Subcutaneous preadipocyte (primary cell): ENCODE measurements at places on chromosomes 2 and 18. TPM values are rescaled to one million over a fixed set of nuclear protein-coding genes. Genes with fewer than 3 reads are reported as not detected.

SERPINB13 gene
- not detected in 2 replicates for total RNA-seq

AQP12A gene
- not detected in 2 replicates for total RNA-seq

NT5C1B gene
- total RNA-seq: not detected in 2 replicates

ASB18 gene
- total RNA-seq: not detected in 2 replicates

GRB14 gene
- total RNA-seq: 0.37 and 0.78 TPM in 2 replicates

CIDEA gene
- 0.20 and 0.37 TPM in 2 replicates for total RNA-seq

PARD6G gene
- 0.59 and 1.1 TPM in 2 replicates for total RNA-seq

ECEL1 gene
- total RNA-seq: not detected in 2 replicates

SP5 gene
- not detected in 2 replicates for total RNA-seq

PLCD4 gene
- total RNA-seq: 2.2 and 2.6 TPM in 2 replicates

CCDC74B gene
- 2.2 and 5.1 TPM in 2 replicates for total RNA-seq

BCL11A gene
- under 0.01 TPM in 1 of 2 replicates, not detected in the other for total RNA-seq

ASIC4 gene
- under 0.01 TPM in 1 of 2 replicates, not detected in the other for total RNA-seq

B3GNT7 gene
- not detected in 2 replicates for total RNA-seq

ZSWIM2 gene
- total RNA-seq: not detected in 2 replicates

CCDC85A gene
- total RNA-seq: 0.20 and 0.73 TPM in 2 replicates

CERKL gene
- total RNA-seq: under 0.01 and 0.20 TPM in 2 replicates

TTN gene
- total RNA-seq: 1.1 and 2.7 TPM in 2 replicates

CNGA3 gene
- total RNA-seq: under 0.01 TPM in 2 replicates

PJVK gene
- total RNA-seq: 0.73 and 0.78 TPM in 2 replicates
